GM20000 (cell line): ENCODE measurements at places on chromosomes 2 and 18.

- no peak for DNase-seq
Measured at GRCh38 chr2:67268797-67269196, 128.3 kb upstream of the ETAA1 start.

DNA sequence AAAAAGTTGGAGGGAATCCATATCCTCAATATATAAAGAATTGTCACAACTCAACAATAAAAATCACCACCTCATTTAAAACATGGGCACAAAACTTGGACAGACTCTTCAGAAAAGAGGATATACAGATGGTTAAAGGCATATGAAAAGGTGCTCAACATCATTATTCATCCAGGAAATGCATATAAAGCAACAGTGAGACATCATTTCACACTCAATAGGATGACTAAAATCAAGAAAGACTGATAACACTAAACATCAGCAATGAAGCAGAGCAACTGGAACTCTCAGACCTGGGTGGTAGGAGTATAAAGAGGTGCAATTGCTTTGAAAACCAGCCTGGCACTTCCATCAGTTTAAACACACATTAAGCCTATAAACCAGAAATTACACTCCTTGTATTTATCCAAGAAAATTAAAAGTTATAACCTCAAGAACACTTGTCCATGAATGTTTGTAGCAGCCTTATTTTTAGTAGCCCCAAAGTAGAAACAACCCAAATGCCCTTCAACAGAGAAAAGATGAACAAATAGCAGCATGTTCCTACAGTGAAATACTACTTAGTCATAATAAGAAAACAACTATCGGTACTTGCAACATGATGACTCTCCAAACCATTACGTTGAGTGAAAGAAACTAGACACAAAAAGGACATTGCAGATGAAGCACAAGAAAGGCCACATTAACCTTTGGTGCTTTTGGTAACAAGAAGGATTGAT lies 79.1 kb upstream of the TANC1 start:
- DNase-seq, result no peak

DNA sequence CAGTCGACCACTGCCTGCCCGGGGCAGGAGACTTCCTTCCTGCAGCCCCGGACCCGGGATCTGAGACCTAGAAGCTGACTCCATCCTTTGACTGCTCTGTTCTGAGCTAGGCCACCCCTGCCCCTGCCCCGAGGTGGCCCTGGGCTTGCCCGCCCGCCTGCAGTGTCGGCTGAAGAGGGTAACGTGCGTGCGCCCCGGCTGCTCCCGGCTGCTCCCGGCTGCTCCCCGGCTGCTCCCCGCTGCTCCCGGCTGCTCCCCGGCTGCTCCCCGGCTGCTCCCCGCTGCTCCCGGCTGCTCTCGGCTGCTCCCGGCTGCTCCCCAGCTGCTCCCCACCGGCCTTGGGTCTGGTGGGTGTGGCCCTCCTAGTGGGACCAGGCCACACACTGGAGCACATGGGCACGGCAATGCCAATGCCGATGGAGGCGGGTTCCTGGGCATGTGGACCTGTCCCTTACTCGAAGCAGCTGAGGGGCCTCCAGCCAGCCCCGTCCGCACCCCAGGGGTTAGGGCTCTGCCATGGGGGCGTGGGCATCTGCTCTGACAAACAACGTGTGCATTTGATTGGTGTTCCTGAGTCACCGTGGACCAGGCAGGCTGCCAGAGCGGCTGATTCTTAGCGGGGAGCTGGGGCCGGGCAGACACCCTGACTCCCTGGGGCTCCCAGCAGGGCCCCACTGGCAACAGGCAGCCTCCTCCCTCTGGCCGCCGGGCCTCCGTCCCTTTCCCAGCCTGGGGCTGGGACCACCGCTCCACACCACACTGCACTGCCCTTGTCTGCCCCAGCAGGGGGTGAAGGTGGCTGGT lies 2.0 kb upstream of the GAL3ST2 start:
- peak; percentile 25 for DNase-seq

DNA sequence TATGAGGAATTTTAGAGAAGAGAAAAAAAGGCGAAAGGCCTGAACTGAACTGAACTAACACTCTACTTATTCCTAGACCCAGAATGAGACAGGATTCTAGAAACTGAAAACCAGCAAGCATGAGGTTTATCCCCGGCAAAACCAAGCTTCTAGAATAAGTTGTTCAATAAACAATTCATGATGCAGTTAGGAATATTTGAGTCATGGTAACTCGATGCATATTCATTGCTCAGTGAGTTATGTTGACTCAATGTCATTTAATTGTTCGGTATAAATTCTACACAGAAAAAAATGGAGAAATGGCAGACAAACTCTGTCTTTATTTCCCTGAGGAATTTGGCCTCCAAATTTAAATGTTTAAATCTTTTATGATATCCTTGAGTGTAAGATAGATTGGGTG lies 321.5 kb downstream of the SATB2 start:
- DNase-seq, result no peak

DNA sequence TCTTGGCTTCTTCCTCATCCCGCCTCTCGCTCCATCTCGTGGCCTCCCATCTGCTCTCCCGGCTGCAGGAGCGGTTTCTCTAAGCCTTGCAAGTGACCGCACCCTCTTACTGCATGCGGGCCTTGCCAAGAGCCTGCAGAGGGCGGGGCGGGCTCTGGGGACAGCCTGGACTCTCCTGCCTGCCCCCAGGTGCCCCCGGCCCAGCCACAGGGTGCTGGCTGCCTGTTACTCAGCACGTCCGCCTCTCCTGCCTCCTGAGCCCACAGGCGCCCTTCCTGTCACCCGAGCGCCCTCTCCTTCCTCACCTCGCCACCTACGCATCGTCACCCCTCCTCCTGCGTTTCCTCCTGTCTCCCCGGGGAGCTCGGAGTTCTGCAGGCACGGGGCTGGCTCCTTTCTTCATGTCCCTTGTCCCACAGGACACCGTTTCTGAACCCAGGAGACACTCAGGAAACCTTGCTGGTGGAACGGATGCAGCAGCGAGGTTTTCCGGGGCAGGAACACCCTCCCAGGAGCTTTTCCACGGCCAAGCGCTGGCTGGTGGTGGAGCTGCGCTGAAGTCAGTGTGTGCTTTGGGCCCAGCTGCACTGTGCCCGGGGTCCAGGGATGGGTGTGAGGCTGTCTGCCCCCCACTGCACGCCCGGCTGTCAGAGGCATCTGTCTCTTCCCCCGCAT lies 28.5 kb downstream of the HPCAL1 start:
- DNase-seq, result peak; percentile 63

GRCh38 chr2:143280097-143280757 lies 151.0 kb downstream of the ARHGAP15 start:
- no peak for DNase-seq

GRCh38 chr2:238666543-238666942 lies 181.3 kb upstream of the TWIST2 start:
- no peak for DNase-seq

DNA sequence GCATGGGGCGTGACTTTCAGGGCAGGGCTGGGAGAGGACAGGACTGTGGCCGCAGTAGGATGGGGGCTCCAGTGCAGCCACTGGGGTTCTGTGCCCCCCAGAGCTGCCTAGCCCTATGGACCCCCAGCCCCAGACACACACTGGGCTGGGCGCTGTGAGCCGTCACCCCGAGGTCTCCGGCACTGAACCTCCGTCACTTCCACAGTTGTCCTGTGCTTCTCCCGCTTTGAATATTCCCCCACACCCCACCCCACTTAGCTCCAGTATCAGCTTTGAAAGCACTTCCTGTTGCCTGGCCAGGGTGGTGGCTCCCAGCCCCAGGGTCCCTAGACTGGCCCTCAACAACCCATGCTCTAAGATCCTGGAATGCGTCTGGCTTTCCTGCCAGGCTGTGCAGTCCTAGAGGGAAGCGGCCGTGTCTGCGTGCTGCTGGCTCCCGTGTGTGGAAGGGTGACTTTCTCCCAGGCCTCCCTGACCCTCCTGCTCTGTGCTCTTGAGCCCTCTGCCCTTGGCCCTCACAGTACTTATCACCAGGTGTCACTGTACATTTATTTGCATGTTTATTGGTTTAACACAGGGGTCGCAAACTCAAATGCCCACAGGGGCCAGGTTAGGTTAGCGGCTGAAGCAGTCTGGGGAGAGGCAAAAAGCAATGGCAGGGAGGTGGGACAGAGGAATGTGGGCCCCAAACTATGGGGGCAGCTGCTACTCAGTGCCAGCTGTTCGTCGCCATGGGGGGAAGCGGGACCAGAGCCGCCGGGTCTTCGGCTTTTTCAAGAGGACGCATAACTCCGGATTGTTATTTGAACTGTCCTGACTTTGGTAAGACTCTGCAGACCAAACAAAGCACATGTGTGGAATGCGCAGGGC lies 9.9 kb downstream of the OBSL1 start:
- no peak for DNase-seq

GRCh38 chr2:239394346-239394945 lies 6.4 kb downstream of the HDAC4 start:
- DNase-seq, result no peak

DNA sequence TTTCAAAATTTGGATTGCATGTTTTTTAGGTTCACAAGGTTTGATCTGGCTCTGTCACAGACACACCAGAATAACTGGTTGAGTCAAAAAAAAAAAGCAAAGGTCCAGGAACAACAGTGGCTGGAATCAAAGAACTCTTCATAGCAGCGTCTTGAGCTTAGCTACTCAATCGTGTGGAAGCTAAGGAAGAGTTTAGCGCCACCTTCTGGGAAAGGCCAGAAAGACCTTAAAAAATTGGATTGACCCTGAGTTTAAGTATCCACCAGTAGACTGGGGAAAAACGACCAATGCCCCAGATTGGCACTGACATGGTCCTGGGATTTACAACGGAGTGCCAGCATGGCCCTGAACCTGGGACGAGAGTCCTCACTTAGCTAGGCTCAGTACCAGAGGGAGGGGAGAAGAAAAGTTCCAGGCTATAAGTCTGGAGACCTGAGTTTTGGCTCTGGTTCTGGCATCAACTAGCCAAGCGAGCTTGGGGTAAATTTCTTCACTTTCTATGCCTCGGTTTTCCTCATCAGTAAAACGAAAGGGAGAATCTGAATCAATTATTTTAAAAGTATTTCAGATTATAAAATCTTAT lies 71.1 kb upstream of the TFCP2L1 start:
- DNase-seq, result peak; percentile 61

- peak; percentile 34 for DNase-seq
Measured at GRCh38 chr18:23487738-23488570, 15.4 kb upstream of the RMC1 start.

DNA sequence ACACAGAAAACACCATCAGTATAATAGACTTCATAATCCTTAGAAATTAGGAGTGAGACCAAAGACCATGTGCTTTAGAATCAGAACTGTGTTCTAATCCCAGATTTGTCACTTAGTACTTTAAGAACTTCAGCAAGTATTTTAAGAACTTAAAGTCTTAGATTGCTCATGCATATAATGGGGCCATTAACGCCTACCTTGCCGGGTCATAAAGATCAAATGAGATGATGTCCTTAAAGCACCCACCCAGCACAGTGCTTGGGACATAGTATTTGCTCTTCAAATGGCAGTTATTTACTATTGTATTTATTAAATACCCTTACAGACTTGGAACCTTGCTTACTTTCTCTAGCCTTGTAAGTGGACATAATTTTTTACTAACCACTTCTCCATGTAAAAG lies 156.1 kb downstream of the GREB1L start:
- DNase-seq, result no peak

GRCh38 chr2:112870841-112871835 lies 34.6 kb upstream of the IL1B start:
- no peak for DNase-seq

DNA sequence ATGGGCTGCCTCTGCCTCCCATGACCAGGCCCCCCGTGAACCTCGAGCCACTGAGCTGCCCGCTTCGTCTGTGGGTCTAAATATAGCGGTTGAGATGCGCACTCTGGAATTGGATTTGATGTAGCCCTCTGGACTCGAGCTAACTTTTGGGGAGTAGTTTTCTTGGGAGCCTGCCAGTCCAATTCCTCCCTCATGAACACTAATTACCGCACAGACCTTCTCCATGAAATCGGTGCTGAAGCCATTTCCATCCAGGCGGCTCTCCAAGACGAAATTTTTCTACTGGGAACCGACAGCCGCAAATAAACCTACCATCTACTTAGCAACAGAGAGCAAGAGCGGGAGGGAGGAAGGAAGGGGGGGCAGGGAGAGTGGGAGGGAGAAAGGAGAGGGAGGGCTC lies 63.6 kb downstream of the CELF4 start:
- no peak for DNase-seq

DNA sequence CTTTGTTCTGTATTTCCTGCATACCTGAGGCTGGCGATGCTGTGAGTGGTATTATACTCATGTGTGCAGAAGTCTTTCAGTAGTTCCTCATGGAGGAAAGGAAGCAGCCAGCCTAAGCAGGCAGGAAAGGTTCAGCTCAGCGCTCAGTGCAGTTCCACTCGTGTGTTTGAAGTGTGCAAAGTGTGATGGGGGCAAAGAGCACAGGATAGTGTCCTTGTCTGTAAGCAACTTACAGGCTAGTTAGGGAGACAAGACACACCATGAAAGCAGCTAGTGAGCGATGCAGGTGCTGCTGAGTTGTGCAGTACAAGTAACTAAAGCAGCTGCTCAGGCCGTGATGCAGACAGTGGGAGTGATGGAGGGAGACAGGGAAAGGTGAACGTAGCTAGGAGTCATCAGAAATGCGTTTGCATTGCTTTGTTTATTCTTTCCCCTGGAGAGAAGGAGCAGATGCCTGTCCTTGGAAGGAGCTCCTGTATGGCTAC lies 146.2 kb downstream of the LDLRAD4 start:
- DNase-seq, result no peak

DNA sequence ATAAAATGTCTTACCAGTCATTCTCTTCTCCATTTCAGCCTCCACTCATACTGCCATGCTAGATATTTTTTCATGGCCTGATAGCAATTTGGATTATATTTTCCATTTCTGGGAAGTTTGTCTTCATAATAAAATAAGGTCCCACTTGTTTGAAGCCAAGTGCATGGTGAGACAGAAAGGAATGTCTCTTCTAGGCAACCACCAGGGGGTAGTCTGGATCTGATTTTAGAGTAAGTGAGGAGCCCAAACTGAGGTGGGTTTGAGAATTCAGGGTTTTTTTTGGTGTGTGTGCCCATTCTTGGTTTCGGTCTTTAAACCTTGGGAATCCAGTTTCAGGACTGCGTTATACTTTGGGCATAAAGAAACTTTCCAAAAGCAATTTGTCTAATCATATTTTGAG lies 315.5 kb downstream of the RPRM start:
- DNase-seq, result peak; percentile 5

GRCh38 chr2:74762789-74763188 lies 71.1 kb upstream of the HK2 start:
- no peak for DNase-seq
